ENCODE measurements at places on chromosomes 7 and 10.

GRCh38 chr7:148697256-148698006 lies 1.3 kb upstream of the CUL1 start:
- DNase-seq = peak; percentile 81

- no peak for DNase-seq
Observed at GRCh38 chr10:6774406-6774805, 194.3 kb upstream of the PRKCQ start.

GRCh38 chr7:2444476-2444875 lies 31.7 kb downstream of the GRIFIN start:
- DNase-seq = no peak

GRCh38 chr7:14738086-14738485 lies 164.5 kb downstream of the DGKB start:
- DNase-seq = no peak

DNA sequence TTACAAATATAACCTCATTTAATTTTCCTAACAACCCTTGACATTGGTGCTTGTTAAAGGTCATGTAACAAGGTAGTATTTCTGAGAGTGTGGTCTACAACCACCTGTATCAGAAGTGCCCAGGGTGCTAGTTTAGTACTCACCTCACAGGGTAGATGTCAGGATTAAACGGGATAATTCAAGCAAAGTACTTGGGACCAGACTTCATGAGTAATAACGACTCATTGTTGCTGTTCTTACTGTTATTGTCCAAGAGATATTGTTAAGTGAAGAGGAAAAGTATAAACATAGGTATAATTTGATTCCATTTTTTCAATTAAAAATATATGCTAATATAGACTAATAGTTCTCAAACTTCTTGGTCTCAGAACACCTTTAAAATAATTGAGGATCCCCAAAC lies 179.3 kb downstream of the WNT2 start:
- DNase-seq = no peak

DNA sequence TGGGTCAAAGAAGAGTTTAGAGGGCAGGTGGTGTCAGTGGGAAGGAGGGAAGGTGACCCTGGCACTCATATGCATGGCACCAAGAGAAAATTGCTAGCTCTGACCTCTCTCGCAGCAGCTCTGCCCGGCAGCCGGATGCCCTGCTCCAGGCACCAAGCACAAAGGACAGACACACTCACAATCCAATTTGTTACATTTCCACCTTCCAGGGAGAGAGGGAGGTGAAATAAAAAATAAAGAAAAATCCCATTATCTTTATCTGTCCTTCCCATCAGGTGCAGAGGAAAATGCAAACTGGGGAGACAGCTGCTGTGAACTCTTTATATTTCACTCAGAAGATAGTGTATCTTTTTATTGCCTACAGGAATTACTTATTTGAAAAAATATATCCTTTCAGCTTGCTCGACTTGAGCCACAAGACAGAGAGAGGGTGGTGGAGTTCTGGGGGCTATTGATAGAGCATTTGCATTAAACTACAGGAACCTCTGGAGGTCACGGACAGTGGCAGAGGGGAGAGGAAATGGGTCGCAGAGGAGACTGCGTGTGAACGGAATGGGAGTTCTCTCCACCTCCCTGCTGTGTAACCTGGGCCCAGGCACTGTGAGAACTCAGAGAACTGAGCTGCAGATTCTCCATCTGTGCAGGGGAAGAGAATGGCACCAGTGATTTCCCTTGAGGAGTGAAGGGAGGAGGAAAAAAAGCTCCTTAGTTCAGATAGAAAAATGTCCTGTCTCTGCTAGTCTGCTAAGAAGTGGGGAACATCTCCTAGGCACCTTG lies 421.4 kb downstream of the PLXNA4 start:
- DNase-seq = no peak

DNA sequence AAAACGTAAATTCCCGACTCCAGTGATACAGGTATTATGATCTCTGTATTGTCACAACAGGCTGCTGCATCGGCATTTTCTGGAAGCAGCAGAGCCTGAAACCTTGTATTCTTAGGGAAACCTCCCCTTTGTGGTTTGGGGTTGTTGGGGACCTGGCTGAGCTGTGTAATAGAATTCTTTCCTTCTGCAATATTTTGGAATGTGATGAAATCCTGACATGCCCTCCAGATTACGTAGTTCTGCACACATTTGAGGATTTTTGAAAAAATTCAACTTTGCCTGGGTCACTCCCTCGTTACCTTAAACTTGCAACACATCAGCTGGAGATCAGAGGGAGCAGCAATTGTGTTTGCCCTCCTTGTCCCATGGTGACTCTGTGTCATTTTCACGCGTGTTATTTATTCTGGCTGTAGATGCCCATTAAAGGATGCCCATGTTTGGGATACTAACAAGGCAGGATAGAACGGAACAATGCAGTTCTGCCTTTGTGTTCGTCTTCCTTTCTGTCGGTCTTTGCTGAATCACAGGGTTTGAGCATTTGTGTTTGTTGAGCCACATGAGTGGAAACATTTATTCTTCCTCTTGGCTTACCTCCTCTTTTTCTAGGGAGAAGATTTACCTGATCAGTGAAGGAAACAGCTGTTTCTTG lies 181.7 kb downstream of the TCF7L2 start:
- no peak for DNase-seq

- DNase-seq = no peak
Observed at GRCh38 chr7:7516662-7517061, 19.0 kb downstream of the COL28A1 start.

DNA sequence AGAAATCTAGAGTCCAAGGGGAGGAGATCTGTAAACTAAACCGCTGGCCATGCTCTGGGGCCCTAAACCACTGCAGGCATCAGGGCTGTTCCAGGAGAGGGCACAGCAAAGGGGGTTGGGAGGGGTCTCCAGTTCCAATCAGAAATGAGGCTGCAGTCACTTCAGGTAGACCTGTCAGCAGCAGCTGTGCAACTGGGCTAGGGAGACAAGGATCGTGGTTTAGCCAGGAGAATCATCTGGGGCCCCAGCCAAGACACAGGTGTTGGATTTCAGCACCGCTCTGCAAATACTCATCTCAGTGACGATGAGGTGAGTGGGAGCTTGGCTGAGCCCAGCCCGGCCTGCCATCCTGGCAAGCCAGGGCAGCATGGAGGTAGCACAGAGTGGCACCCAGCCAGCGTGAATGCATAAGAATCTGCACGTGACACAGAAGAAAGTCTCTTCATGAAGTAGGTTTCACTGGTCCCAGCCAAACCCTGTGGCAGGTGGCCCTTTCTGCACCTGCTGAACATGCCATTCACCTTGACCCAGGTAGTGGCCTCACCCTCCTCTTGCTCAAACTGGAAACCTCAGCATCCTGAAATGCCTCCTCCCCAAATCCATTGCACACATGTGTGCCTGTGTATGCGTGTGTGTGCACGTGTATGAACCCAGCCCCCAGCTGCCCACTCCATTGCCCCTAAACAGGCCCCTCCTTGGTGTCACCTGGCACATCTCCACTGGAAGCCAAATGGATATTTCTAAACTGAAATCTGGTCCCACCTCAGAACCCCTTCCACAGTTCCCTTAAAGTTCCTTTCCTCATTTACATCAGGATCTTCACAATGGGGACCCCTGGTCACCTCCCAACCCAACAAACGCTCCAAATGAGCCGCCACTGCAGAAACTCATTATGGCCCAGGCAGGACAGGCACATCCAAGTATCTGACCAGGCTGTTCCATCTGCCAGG lies 9.6 kb downstream of the GPRIN2 start:
- peak; percentile 1 for DNase-seq

DNA sequence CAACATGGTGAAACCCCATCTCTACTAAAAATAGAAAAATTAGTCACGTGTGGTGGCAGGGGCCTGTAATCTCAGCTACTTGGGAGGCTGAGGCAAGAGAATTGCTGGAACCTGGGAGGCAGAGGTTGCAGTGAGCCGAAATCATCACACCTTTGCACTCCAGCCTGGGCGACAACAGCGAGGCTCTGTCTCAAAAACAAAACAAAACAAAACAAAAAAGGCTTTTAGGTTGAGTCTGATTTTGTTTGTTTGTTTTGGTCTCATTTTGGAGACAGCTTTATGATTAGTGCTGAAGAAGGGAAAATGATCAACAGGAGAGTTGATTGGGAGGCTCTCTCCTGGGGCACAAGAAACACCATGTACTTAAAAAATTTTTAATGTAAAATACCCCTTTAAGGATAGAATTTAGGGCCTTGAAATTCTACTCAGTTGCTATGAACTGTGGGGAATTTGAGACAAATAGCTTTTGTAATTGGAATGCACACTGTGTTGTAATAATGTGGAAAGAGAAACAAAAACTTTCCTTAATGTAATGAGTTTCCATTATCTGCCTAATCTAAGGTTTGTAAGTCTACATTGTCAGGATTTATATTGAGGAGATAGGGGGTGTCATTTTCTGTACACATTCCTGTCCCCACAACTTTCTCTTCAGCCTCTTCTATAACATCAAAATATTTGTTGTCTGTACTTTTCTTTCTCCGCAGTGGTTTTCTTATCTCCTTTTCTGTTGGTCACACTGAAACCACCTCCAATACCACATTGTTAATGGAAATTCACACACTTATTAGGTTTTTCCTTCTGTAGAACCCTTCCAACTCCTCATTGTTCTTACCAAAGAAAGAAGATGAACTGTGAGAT lies 41.3 kb downstream of the ARID5B start:
- peak; percentile 14 for DNase-seq

- no peak for DNase-seq
Observed at GRCh38 chr7:129332254-129333035, 101.8 kb upstream of the STRIP2 start.

DNA sequence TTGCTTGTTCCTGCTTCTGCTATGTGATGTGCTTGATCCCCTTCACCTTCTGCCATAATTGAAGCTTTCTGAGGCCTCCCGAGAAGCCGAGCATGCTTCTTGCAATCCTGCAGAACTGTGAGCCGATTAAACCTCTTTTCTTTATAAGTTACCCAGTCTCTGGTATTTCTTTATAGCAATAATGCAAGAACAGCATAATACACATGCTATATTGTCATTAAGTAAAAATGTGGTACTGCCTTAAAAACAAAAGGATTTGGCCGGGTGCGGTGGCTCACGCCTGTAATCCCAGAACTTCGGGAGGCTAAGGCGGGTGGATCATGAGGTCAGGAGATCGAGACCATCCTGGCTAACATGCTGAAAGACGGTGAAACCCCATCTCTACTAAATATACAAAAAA lies 59.6 kb upstream of the ANAPC16 start:
- DNase-seq = no peak

DNA sequence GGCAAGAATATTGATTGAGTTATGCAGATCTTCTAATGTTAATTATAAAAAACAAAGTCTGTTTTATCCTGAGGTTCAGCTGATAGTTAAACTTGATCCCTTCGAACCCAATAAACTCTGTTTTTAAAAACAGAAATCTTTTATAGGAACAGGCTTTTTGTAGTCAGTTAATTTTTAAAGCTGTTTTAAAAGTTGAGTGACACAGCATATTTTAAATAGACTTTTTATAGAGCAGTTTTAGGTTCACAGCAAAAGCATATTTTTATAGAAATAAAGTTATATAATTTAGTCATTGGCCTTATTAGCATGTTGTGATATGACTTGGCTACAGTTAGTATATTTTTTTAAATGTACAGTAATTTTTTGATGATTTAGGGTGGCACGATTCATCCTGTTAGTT lies 11.1 kb downstream of the FOXK1 start:
- DNase-seq = no peak

DNA sequence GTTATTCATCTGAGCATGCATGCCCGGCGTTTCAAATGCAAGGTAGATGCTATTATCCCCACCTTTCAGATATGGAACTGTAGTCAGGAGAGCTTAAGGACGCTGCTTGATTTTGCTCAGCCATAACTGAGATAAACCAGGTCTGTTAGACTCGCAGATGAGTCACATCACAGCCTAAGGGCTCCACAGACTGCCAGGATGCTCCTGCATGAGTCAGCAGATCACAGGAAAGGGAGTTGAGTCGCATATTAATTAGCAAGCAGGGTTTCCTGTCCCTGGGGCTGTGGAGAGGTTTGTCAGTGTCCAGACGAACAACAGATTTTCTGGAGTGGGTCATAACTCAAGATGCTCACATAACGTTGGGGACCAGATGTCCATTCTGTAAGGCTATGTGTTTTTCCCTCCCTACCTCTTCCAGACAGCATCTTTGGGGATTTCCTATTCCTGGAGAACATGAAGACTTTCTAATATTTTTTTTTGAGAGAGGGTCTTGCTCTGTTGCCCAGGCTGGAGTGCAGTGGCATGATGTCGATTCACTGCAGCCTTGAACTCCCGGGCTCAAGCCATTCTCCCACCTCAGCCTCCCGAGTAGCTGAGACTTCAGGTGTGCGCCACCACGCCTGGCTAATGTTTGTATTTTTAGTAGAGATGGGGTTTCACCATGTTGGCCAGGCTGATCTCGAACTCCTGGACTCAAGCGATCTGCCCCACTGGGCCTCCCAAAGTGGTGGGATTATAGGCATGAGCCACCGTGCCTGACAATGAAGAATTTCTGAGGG lies 36.7 kb downstream of the PFKFB3 start:
- peak; percentile 81 for DNase-seq

GRCh38 chr7:728602-729001 lies 1.5 kb upstream of the PRKAR1B start:
- DNase-seq = no peak

DNA sequence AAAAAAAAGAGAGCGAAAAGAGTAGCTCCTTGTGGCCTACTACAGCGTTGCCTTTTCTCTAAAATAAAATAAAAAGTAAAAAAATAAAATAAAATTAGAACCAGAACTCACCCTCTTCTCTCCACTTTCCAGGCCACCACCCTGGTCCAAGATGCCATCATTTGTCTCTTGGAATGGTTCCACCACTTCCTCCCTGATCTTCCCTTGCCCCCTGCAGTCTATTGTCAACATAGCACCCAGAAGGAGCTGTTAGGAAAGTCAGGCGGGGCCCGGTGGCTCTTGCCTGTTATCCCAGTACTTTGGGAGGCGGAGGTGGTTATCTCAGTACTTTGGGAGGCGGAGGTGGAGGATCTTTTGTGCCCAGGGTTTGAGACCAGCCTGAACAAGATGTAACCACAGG lies 7.6 kb upstream of the GRID2IP start:
- DNase-seq = peak; percentile 29

DNA sequence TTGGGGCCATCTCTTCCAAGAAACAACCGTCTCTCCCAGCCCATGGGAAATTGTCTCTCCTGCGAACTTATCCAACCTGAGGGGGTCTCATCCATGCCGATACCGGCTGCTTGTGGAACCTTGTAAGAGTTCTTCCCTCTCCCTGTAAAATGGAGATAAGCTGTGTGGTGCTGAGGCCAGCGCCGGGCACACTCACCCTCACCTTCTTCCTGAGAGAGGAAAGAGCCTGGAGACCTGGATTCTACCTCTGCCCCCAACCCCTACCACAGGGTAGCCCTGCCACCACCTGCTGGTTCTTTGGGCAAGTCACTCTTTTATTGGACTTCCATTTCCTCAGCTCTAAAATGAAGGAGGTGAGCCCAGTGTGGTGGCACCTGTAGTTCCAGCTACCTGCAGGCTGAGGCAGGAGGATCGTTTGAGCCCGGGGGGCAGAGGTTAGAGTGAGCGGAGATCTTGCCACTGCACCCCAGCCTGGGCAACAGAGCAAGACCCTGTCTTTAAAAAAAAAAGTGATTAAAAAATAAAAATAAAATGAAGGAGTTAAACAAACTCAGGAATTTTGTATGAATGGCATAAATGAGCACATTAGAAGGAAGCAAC lies 38.4 kb upstream of the PSAP start:
- no peak for DNase-seq
